ENCODE measurements at places on chromosomes 5 and 9.
A peak's percentile ranks its signal among the peaks of the same experiment; 100 is the strongest.

DNA sequence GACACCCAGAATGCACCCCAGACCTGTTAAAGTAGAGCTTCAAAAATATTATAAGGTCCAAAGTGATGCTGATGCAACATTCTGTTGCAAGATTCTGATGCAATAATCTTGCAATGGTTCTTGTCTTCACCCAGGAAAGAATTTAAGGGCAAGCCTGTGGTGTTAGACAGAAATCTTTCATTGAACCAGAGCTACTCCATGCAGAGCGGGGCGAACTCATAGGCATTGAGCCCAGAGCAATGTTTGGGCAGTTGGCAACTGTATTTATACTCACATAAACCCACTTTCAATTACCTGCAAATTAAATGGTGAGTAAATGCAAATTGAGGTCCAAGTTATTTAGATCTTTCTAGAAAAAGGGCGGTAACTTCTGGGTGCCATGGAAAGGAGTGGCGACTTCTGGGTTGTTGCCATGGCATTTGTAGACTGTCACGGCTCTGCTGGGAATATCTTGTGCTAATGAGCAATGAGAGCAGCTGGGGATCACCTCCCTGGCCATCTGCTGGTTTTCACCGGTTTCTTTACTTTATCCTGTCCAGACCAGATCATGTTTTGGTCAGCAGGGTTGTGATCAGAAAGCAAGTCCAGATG lies 163.4 kb downstream of the ICE1 start:
- DNase-seq, result no peak

- no peak for DNase-seq
These were observed 1.1 kb upstream of the UBE2QL1 start for GRCh38 chr5:6447384-6448140.

DNA sequence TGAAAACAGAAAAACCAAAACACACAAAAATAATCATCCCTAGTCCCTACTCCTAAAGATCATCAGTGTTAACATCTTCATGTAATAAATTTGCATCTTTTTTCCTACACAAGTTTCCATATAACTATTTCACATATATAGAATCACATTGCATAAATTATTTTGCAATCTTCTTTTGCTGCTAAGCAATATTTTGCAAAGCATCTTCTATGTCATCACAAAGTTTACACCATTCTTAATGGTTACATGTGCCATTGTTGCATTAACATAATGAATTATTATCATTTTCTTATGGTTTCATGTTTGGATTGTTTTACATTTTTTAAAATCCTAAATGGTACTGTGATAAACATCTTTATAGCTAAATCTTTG lies 17.8 kb downstream of the SH3TC2 start:
- no peak for DNase-seq

DNA sequence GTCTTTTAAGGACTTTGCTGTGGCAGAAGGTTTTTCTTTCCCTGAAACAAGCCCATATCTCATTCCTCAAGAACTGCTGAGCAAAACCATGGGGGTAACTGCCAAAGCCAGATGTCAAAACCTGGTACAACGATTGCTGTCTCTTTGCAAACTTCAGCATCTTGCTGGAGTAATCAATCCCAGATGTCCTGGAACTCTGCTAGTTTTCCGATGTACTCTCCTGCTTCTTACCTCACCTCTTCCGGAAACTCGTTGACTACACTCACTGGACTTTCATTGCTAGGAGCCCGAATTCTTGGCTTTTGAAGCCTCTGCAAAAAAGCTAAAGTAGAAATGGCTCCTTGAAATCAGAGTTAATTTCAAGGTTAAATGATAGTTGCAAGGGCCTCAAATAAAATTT lies 23.3 kb downstream of the RAD1 start:
- DNase-seq, result no peak

DNA sequence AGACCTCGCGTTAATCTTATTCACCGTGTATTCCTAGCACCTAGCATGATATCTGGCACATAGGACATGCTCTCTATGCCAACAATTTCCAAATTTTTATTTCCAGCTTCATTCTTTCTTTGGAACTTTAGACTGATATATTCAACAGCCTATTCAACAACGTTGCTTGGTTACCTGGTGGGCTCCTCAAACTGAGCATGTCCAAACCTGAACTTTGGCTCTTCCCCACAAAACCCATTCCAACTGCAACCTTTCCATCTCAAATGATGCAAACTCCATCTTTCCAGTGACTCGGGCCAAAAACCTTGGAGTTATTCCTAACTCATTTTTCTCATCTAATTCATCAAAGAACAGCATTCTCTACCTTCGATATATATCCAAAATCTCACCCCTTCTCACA lies 525.2 kb downstream of the AGTPBP1 start:
- no peak for DNase-seq

DNA sequence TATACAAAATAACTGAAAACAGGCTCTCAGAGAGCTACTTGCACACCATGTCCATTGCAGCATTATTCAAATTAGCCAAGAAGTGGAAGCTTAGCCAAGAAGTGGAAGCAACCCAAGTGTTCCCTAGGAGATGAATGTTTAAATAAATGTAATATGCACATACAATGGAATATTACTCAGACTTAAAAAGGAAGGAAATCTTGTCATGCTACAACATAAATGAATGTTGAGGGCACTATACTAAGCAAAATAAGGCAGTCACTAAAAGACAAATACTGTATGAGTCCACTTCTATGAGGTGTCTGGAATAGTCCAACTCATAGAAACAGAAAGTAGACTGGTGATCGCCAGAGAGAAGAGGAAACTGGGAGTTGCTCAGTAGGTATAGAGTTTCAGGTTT lies 438.1 kb downstream of the MAT2B start:
- no peak for DNase-seq

DNA sequence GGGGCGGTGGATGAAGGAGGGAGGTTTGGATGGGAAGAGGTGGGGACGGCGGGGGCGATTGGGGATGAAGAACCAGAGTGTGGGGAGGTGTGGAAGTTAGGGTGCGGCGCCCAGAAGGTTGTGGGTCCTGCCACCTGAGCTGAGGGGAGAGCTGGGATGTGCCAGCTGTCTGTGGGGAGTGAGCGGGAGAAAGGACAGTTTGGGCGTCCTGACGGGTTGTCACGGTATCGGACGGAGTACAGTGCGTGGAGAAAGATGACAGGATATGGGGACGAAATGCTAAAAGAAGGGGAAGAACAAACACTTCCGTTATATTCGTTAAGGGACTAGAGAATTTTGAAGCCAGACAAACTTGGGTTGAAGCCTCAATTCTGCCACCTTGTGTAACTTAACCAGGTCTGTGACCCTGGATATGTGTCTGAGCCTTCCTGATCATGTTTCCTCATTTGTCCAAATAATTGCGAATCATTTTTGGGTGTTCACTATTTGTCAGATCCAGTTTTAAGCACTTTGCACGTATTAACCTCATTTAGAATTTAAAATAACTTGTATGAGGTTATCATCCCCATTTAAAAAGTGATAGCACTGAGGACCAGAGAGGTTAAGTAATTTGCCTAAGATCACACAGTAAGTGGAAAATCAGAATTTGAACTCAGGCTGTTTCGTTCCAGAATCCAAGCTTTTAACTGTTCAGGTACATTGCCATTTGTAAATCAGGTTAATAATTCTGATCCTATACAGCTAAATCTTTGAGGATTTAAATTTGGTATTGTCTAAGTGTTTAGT lies 689 bp downstream of the CNTRL start:
- DNase-seq, result no peak

- DNase-seq, result no peak
These were observed 118.4 kb upstream of the NR3C1 start for GRCh38 chr5:143521846-143522400.

DNA sequence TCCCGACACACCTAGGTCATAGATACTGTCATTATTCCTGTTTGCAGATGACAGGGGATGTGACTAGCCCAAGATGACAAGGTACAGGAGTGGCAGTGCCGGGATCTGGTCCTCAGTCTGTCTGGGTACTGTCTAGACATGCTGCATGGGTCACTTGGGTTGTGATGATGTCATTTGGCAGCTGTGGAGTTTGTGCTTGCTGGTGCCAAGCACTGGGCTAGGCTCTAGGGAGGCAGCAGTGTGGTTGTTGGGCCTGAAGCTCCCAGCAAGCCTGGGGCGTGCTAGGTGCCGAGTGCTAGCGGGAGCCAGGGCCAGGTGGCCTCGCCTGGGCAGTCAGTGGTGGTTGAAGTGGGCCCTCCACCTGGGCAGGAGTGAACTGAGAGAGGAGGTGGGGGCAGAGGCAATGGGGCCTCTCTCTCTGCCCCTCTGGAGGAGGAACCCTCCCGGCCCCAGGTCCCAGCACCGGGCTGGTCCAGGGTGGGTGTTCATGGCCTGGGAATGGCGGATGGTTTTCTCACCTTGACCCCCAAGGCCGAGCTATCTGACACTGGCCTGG lies 8.8 kb upstream of the ASB6 start:
- no peak for DNase-seq

GRCh38 chr5:133392448-133392847 lies 219.9 kb downstream of the FSTL4 start:
- DNase-seq, result no peak

- no peak for DNase-seq
These were observed 634.8 kb upstream of the FAM174A start for GRCh38 chr5:99900302-99900852.

GRCh38 chr5:26026044-26026443 lies 1012.3 kb downstream of the CDH9 start:
- DNase-seq, result no peak

- DNase-seq, result no peak
These were observed 47.9 kb upstream of the FKTN start for GRCh38 chr9:105510024-105510423.

DNA sequence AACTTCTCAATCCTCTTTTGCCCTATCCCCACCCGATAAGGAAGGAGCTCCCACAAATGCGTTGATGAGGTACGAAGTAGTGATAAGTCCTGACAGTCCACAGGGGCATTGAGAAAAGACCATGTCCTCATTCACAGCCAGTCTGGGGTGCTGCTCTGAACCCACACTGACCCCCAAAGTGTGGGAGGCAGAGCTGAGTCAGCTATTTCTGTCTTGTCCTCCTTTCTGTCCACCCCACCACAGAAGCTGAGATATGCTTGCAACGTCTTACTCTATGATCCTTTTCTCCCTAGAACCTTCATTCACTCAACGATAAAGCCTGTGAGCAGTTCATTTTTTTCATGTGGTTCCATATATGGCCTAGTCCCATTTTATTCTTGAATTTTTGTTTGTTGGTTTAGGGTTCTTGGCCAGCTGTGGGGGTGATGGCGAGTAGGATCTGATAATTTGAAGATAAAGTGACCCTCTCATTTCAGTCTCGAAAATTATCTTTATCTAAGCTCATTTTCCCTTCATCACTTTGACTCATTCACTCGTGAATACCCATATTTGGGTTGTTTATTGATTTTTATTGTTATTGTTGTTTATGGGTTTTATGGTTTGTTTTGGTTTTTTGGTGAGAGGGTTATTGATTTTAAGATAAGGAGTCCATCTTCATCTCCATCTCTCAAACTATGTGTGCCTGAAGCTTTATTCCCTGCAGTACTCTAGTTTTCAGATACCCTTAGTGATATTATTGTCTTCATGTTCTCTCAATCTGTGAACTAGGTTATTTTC lies 58.5 kb upstream of the ZNF366 start:
- no peak for DNase-seq

DNA sequence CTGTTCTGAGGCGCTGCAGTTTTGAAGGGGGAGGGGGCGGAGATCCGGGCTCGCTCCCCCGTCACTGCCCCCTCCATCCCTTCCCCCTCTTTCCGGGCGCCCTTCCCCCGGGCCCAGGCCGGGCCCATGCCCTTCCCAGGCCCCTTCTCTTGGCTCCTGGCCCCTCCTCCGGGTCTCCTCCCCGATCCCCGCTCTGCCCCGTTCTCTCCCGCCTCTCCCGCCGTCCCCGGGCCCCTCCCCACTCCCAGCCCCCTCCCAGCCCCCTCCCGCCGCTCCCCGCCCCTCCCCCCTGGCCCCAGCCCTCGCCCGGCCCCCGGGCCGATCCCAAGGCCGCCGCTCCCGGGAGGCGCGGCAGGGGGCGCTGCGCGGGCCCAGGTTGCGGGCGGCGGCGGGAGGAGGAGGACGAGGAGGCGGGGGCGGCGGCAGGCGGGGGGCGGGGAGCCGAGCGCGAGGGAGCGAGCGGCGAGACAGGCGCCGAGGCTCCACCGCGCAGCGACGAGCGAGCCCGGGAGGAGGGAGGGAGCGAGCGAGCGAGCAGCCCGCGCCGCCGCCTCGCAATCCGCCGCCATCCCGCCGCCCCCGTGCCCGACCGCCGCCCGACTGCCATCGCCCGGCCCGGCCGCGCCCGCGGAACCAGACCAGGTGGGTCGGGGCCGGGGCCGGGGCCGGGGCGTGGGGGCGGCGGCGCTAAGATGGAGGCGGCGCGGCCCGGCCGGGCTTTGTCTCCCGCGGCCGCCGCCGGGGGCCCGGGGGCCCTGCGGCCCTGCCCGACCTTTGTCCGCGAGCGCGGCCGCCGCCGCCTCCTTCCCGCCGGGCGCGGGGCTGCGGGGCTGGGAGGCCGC lies at the start of gene PRRC2B:
TSS of gene PRRC2B (plus strand) at position 465 of the 842 bp plus-strand sequence. CDS start 36,059 bp downstream, outside the sequence.
- DNase-seq, result peak; percentile 86

DNA sequence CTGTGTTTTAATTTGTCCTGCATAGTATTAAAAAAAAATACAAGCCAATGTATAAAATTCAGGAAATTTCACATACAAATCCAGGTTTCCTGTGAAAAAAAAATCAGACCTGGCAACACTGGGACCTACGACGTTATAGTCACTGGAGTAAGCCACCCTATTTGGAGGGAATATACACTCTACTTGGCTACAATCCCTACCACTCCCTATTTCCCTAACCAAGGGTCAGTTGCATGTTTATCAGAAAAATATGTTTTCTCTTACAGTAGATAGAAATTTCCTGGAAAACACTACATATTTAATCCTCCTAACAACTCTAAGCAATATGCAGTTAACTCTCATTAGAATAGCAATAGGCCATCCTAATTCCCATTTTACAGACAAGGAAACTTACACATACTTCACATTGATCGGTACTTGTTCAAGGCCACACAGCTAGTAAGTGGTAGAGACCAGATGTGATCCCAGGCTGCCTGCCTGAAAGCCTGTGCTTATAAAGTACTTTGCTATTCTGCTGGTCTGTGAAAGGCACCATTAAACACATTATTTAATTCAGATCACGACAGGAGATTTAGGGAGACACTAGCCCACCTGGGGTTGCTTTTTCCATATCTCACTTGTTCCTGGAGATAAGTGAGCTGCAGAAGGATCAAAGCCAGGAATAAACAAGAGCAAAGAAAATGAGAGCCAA lies 70.8 kb downstream of the MFAP3 start:
- no peak for DNase-seq

GRCh38 chr9:95903398-95903797 lies 27.9 kb downstream of the ERCC6L2 start:
- DNase-seq, result no peak

- no peak for DNase-seq
These were observed 28.3 kb downstream of the POU4F3 start for GRCh38 chr5:146366904-146367303.

Data from activated CD8-positive, alpha-beta memory T cell treated with anti-CD3 and anti-CD28 coated beads, Interleukin-2, amount 50 U/mL, for 4 hours (primary cell).